Right lobe of liver (tissue), 6 donors: ENCODE measurements at places on chromosomes 7 and 10. TPM values are rescaled to one million over a fixed set of nuclear protein-coding genes. Genes with fewer than 3 reads are reported as not detected.

DNA sequence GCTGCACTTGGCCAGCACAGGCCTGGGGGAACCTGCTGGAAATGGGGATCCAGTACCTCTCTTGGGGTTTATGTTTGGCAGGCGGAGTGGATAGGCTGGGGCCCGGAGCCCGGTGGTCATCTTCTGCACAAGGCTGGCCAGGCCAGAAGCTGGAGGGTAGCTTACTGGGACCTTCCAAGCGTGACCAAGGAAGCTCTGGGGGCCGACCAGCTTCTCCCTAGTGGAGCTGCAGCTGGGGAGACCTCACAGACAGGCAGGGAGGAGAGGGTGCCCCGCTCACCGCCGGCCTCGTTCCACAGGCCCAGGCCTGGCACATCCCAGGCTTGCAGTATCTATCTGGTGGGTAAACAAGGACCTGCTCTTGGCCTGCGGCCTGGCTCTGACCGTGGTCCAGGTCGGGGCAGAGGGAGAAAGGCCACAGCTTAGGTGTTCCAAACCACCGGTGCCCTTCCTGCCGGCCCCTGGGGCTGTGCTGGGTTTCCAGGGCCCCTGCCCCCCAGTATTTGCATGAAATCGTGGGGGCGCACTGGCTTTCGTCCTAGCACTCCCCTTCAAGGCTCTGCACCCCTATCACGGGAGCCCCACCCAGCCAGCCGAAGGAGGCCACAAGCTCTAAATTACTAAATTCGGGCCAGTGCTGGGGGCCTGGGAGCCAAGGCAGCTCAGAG is 1.5 kb upstream of the ELFN1 start:
- no peak overlapping the region for H3K4me3 ChIP-seq
- no peaks in the 10 kb centered on the region for H3K36me3 ChIP-seq
- H3K27me3 ChIP-seq, result no peaks in the 10 kb centered on the region
- H3K27ac ChIP-seq, result peak overlapping the region; percentile 68
- peaks cover 22% of the 10 kb centered on the region for H3K4me1 ChIP-seq

- H3K4me3 ChIP-seq, result no peak overlapping the region
- H3K27me3 ChIP-seq, result no peaks in the 10 kb centered on the region
- no peaks in the 10 kb centered on the region for H3K36me3 ChIP-seq
- H3K4me1 ChIP-seq, result no peaks in the 10 kb centered on the region
- no peak for DNase-seq
- H3K27ac ChIP-seq, result no peak overlapping the region
Measured at GRCh38 chr7:39633563-39634477, 10.4 kb downstream of the RALA start.

DNA sequence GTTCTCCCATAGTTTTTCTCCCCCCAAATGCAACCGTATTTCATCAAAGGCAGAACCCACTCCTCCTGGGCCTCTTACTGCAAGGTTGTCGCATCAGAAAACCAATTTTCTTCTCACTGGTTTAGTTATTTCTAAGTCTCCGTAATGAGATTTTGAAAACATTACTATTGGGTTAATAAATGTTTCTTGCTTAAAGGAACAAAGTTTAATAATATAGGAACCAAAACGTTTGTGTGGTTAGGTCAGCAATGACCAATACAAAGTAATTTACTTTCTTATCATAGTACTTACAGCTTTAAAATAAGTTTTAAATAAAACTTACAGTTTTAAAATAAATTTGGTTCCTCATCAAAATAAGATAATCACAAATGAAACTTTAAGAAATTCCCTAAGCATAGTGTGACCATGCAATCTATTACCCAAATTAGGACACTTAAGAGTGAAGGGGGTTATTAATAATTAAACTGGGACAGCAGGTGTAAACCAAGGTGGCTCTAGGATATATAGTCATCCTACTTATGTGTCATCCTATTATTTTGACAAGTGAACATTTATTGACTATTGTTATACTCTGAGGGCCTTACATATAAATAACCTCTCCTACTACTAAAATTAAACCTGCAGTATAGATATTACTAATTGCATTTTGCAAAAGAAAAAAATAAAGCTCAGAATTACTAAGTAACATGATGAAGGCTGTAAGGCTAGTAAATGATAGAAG is 415.4 kb upstream of the LRRN3 start:
- H3K4me3 ChIP-seq, result no peak overlapping the region
- H3K4me1 ChIP-seq, result no peaks in the 10 kb centered on the region
- no peaks in the 10 kb centered on the region for H3K36me3 ChIP-seq

TAS2R41 gene
- not detected for total RNA-seq

- H3K36me3 ChIP-seq, result no peaks in the 10 kb centered on the region
- H3K27ac ChIP-seq, result peak overlapping the region; percentile 4
- DNase-seq, result no peak
- H3K27me3 ChIP-seq, result no peaks in the 10 kb centered on the region
- no peaks in the 10 kb centered on the region for H3K4me1 ChIP-seq
Measured at GRCh38 chr7:99669782-99670181, 10.0 kb downstream of the CYP3A5 start.

RAPGEF5 gene
- 23.1 TPM for total RNA-seq

- no peaks in the 10 kb centered on the region for H3K36me3 ChIP-seq
- H3K27me3 ChIP-seq, result peaks cover 6% of the 10 kb centered on the region
- H3K4me3 ChIP-seq, result no peak overlapping the region
- no peaks in the 10 kb centered on the region for H3K4me1 ChIP-seq
Measured at GRCh38 chr7:120718361-120718760, 139.6 kb downstream of the TSPAN12 start.

PROSER2 gene
- 65.9 TPM for total RNA-seq

DNA sequence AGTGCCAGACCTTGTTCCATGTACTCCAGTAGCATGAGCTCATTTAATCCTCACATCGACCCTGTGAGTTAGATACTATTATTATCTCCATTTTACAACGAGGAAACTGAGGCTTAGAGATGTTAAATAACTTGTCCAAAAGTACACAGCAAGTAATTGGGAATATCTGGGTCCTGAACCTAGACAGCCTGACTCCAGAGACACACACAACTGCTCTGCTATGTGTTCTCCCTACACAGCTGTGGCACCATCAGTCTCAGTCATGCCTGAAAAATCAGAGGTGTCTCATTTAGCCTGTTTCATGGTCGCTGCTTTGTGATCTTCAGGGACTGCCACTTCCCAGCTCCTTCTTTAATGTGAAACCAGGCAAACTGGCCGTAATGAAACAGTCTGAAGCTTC is 56.5 kb downstream of the COL1A2 start:
- no peaks in the 10 kb centered on the region for H3K4me1 ChIP-seq
- no peaks in the 10 kb centered on the region for H3K36me3 ChIP-seq
- DNase-seq, result no peak
- H3K4me3 ChIP-seq, result no peak overlapping the region
- no peaks in the 10 kb centered on the region for H3K27me3 ChIP-seq

DNA sequence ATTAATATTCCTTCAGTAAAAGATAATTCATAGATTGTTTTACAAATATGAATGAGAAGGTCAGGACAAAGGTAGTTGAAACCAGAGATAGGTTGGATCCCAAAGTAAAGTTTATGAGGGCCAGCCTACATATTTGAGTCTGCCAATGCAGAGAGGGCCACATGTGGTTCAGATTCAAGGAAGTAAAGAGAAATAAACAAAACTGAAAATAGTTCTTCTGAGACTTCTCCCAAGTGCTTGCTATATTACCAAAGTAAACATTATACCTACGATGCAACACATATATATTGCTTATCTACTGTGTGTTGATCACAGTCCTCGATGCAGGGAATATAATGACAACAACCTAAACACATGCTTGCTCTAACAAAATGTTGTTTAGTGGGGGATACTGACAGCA is 109.8 kb downstream of the MALRD1 start:
- H3K36me3 ChIP-seq, result no peaks in the 10 kb centered on the region
- H3K27ac ChIP-seq, result no peak overlapping the region
- no peaks in the 10 kb centered on the region for H3K4me1 ChIP-seq

SP8 gene
- total RNA-seq, result not detected

DNA sequence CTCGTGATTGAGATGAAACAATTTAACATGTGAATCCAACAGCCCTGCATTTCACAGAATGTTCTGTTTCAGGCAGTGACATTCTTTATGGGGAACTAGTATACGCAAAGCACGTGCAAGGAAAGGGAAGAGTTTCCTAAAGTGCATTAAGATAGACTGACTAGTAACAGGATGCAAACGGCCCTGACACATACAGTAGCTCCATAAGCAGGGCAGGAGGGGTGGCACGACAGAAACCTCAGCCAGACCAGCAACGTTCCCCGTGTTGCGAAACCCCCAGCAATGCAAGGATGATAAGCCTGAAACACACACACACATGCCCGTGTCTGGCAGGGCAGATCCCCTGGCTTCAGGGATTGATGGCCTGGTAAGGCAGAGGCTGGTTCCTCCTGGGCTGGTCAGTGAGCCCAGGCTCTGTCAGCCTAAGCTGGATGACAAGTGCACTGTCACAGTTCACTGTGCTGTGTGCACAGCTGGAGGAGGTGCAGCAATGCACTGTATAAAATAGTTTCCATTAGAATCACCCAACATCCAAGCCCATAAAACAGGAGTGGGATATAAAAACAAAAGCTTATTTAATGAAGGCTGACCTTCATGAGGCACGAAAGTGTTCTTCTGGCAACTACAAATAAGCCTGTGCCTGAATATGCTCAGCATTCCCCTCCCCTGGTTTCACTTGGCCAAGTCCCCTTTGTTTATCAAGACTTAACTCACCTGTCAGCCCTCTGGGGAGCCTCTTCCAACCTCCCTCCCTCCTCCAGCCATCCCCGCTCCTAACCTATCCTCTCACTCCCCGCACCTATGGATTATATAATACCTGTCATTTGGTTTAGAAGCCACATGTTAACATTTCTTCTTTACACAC is 88.8 kb downstream of the GSAP start:
- H3K4me1 ChIP-seq, result no peaks in the 10 kb centered on the region
- H3K36me3 ChIP-seq, result no peaks in the 10 kb centered on the region

- H3K36me3 ChIP-seq, result no peaks in the 10 kb centered on the region
- no peaks in the 10 kb centered on the region for H3K27me3 ChIP-seq
- no peak for DNase-seq
- no peaks in the 10 kb centered on the region for H3K4me1 ChIP-seq
- no peak overlapping the region for H3K27ac ChIP-seq
- H3K4me3 ChIP-seq, result no peak overlapping the region
Measured at GRCh38 chr10:60872451-60872850, 71.5 kb downstream of the RHOBTB1 start.

DNA sequence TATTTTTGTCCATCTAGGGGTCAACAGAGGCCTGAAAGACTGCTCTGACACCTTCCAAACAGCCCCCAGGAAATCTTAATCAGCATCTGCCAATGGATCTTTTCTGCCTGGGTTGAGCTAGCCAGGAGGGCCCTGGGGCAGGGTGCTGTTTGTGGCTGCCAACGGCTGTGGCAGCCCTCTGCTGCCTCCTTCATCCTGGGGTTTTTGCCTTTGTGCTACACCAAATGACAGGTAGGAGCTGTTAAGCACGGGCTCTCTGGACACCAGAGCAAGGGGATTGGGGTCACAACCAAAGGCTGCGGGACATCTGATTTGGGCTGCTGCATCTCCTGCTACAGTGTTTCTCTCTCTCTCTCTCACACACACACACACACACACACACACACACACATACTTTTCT is 2.0 kb upstream of the KIAA1217 start:
- H3K36me3 ChIP-seq, result no peaks in the 10 kb centered on the region
- H3K27ac ChIP-seq, result peak overlapping the region; percentile 41
- H3K4me3 ChIP-seq, result no peak overlapping the region
- no peaks in the 10 kb centered on the region for H3K27me3 ChIP-seq
- no peaks in the 10 kb centered on the region for H3K4me1 ChIP-seq

NUPR2 gene
- total RNA-seq, result not detected

NACAD gene
- total RNA-seq, result not detected

DNA sequence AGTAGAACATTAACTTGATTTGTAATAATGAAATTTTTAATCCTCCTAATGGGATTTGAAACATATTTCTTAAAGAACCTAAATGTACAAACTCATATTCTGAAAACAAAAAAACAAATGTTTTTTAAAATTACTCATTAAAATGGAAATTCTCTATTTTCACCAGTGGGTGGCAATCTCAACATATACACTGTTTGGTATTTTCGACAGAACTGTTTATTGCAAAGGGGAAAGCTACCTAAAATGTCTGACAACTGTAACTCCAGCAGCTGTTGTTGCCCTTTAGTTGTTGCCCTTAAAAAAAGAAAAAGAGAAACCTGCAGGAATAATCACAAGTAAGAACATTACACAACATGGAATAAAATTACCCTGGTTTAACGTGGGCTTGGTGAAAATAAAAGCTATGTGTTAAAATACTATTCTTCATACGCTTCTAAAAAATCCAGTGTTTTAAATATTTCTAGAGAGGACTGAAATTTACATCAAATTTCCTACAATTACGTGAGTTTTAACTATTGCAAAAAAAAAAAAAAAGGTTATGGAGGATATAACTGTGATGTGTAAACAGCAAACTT is 54.5 kb downstream of the COL1A2 start:
- no peaks in the 10 kb centered on the region for H3K27me3 ChIP-seq
- no peaks in the 10 kb centered on the region for H3K4me1 ChIP-seq
- H3K36me3 ChIP-seq, result no peaks in the 10 kb centered on the region
- H3K4me3 ChIP-seq, result no peak overlapping the region
- no peak overlapping the region for H3K27ac ChIP-seq

GRCh38 chr7:45656431-45656830 is 82.3 kb downstream of the ADCY1 start:
- no peaks in the 10 kb centered on the region for H3K4me1 ChIP-seq
- no peak overlapping the region for H3K4me3 ChIP-seq
- H3K36me3 ChIP-seq, result no peaks in the 10 kb centered on the region
- no peak overlapping the region for H3K27ac ChIP-seq
- DNase-seq, result peak; percentile 11
- no peaks in the 10 kb centered on the region for H3K27me3 ChIP-seq

- no peak overlapping the region for H3K27ac ChIP-seq
- H3K27me3 ChIP-seq, result no peaks in the 10 kb centered on the region
- H3K4me3 ChIP-seq, result no peak overlapping the region
- no peaks in the 10 kb centered on the region for H3K36me3 ChIP-seq
- H3K4me1 ChIP-seq, result peaks cover 11% of the 10 kb centered on the region
- no peak for DNase-seq
Measured at GRCh38 chr10:29131952-29132547, 156.8 kb upstream of the LYZL1 start.

TCAF1 gene
- 47.4 TPM for total RNA-seq

DNA sequence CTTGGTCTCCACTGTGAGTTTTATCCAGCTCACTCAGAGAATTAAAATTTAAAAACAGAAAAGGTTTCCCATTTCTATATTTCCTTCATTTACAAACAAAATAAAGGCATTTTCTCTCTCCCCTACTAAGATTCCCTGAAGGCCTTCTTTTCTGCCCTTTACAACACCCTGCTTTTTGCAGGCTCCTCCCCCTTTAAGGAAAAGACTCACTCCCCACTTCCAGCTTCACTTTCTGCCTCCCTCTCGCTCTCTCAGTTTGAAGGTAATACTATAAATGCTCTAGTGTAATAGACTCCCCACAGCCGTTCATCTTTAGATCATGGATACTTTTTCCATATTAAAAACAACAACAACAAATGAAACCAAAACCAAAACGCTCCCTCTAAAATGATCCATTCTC is 53.3 kb downstream of the CDHR3 start:
- no peaks in the 10 kb centered on the region for H3K27me3 ChIP-seq
- H3K36me3 ChIP-seq, result no peaks in the 10 kb centered on the region
- H3K27ac ChIP-seq, result no peak overlapping the region
- DNase-seq, result no peak
- no peak overlapping the region for H3K4me3 ChIP-seq
- H3K4me1 ChIP-seq, result no peaks in the 10 kb centered on the region
